ENCODE measurements at places on chromosomes 7 and 10.

- DNase-seq, result no peak
Observed at GRCh38 chr10:114025611-114026130, 18.0 kb upstream of the ADRB1 start.

- DNase-seq, result no peak
Observed at GRCh38 chr7:84548366-84549365, 354.1 kb upstream of the SEMA3A start.

- no peak for DNase-seq
Observed at GRCh38 chr7:134450294-134451000, 8.5 kb downstream of the AKR1B1 start.

- DNase-seq, result no peak
Observed at GRCh38 chr7:151432658-151433521, 7.1 kb downstream of the CRYGN start.

DNA sequence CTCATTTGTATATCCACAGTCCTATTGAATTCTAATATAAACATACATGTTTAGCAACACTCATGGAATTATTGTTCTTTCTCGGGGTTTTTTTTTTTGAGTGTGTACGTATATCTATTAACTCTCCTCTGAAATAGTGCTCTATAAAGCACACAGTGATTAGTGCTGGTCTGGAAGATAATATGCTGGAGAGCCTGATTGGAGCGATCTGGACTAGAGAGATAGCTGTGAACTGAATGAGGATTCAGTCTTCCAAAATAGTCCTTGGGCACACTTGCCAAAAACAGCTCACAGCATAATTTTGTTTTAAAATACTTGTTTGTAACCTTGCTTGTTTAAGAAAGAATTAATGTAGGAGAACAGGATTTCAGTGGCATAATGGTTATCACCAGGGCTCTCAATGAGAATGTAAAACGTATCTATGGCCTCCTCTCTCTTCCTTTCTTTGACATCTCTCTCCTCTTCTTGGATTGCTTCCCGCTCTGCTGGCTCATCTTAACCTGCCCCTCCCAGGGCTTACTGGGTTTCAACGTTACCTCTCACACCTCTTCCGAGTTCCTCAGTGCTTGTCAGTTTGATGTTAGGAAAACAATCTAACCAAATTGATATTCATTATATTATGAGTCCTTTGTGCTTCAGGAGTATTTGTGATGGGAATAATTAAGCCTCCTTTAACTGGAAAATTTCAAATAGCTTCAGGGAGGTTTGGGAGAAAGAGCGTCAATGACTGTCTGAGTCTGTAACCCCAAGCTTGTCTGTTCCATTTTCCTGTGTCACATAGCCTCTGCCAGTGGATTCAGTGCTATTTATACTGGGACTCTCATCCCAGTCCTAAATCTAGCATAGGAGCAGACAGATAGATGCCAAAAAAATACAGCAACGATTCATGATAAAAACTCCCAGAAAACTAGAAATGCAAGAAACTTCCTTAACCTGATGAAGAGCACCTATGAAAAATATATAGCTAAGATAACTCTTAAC lies 16.2 kb upstream of the AGK start:
- no peak for DNase-seq

DNA sequence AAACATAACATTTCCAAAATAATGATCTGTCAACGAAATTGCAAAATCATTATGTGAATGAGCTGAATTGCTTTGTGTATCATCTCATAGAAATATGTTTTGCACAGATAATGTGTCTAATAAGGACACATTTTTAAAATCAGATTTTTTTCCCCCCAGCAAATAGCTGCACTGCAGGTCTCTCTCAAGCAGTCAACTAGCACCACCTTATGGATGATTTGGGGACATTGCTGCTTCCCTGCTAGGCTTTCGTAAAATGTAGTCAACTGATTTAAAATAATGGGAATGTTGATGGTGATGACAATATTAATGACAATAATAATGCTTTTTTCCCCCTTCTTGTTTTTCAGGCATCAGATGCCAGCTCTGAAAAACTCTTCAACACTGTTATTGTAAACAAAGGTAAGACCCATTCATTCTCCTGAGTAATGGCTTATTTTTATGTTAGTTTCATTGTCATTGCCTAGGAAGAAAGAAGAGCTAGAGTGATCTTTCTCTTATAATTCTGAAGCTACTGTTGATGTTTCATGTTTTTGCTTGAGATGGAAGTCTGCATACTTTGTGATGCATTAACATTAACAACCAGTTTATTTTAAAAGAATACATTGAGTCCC lies 433.6 kb upstream of the GALNT17 start:
- peak; percentile 72 for DNase-seq

- no peak for DNase-seq
Observed at GRCh38 chr7:130490888-130491804, 739 bp upstream of the MEST start.

DNA sequence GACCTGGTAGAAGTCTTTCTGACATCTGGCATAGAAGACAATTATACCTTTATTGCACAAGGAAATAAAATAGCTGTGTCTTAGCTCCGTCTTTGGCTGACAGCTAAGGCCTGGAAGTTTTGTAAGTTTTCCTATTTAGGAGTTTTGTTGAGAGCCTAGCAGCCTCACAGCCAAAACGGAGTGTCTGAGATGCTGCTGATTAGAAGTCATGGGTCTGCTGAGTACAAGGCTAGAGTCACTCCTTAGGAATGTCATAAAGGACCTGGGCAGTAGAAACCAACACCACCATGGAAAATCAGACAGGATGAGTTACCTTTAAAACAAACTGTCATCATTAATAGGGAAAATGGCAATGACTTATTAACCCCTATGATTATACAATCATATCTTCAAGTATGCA lies 442.5 kb downstream of the KCNMA1 start:
- DNase-seq, result no peak

- no peak for DNase-seq
Observed at GRCh38 chr10:48948470-48949037, 8.9 kb upstream of the LRRC18 start.

GRCh38 chr7:46007194-46007593 lies 86.1 kb upstream of the IGFBP3 start:
- DNase-seq, result no peak

GRCh38 chr10:78576276-78576675 lies 492.5 kb upstream of the ZMIZ1 start:
- no peak for DNase-seq

GRCh38 chr7:73427902-73428787 lies 5.4 kb upstream of the FZD9 start:
- no peak for DNase-seq

DNA sequence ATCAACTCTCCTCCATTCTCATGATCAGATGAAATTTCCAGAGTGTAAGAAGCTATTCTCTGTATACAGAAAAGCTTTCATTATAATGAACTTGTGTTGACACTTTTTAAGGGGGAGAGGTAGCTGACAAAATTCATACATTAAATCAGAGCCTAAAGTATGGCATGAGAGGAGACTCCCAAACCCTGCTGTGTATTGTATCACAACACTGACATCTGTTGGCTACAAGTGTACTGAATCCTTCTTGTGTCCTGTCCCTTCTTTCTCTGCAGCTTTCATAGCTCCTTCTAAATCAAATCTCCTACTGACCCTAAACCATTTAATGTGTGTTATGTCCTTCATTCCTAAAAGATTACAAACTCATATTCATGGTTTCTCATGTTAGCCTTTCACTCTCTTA lies 70.9 kb downstream of the GCC1 start:
- DNase-seq, result peak; percentile 52

DNA sequence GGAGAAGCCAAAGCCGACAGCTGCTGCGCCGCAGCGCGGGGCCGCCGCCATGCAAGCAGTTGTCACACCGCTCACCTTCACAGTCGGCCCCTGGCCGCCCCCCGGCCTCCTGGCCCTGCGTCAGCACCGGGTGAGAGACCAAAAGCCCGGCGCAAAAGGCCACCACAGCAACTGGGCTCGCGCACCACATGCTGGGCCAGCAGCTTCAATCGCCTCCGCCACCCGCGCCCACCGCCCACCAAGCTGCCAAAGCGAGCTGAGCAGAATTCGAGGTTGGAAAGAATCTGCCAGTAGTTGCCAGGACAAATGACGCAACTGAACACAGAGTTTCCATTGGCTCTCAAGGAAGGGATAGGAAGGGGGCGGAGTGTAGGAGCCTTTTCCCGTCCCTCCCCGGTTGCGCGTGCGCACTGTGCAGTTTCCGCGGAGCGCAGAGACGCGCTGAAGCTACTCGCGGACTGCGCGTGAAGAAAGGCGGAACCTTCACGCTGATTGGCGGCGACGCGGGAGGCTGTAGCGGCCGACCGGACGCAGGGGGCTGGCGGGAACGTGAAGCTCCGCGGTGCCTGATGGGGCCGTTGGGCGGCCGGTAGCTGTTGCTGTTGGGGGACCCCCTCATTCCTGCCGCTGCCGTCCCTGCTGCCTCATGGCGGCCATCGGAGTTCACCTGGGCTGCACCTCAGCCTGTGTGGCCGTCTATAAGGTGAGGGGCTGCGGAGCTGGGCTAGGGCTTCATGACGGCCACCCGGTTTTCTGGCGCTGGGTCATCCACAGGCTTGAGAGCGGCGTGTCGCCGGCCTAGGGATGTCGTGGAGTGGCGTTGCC lies at the start of the genes CDNF, HSPA14 and MSANTD7:
CDNF (minus strand) TSS at position 281 of the 825 bp plus-strand sequence; CDS start at position 190, 91 bp downstream.
HSPA14 (plus strand) TSS at position 550 of the 825 bp plus-strand sequence; CDS start at position 647, 97 bp downstream.
MSANTD7 (plus strand) TSS at position 550 of the 825 bp plus-strand sequence. CDS start 3,979 bp downstream, outside the sequence.
- DNase-seq, result peak; percentile 93

- no peak for DNase-seq
Observed at GRCh38 chr7:66239467-66239856, 34.3 kb downstream of the TPST1 start.

GRCh38 chr7:113128031-113128430 lies 9.7 kb upstream of the SMIM30 start:
- DNase-seq, result no peak

GRCh38 chr7:36765605-36766004 lies 41.3 kb upstream of the AOAH start:
- no peak for DNase-seq

DNA sequence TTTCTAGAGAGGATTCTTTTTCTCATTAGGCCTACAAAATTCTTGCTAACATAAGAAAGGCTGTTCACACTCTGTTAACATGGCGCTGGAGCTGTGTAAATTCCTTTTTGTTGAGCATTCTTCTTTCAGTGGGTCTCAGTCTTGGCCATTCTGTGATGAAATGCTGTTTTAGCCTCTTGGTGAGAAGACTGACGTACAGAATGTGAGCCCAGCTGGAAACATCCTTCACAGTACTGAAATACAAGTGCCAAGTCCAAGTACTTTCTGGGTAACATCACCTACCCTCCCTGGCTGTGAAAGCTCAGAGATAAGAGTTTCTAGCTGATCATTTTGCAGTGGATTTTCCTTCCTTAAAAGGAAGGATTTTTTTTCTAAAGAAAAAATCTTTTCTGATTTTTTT lies 231.8 kb downstream of the AHR start:
- no peak for DNase-seq

- no peak for DNase-seq
Observed at GRCh38 chr10:114491933-114492332, 87.6 kb upstream of the AFAP1L2 start.

- no peak for DNase-seq
Observed at GRCh38 chr10:14686356-14686755, 88.3 kb downstream of the FAM107B start.

DNA sequence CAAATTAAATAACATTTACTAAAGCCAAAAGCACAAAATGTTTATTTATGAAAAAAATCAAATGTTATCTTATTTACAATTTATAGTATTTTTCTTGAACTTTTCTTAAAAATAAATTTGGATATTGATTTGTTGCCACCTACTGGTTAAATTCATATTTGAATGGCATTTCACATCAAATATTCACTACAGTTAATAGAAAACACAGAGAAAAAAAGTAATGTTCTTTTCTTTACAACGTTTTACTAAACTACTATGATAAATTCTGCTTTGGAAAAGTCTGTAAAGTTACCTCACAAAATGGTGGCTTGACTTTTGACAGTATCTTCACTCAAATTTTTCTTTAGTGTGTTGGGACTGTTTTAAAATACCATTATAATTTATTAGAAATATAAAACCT lies 52.7 kb downstream of the SRPK2 start:
- no peak for DNase-seq

DNA sequence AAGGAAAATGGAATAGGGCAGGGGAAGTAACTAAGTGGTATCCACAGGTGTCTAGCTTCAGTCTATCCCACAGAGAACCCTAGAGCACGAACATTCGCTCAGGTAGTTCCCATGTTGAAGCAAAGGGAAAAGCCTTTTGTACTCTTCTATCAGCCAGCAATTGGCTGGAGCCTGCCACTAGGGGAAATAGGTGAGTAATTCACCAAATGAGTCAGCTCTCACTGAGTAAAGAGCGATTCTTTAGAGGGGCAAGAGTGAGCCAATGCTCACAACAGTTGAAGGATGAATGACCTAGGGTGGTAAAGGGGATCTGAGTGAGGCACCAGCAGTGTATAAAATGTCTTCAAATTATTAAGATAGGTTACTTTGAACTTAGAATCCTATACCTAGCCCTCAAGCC lies 94.1 kb upstream of the ZNF800 start:
- no peak for DNase-seq

GRCh38 chr10:95236068-95236903 lies 42.2 kb downstream of the ACSM6 start:
- no peak for DNase-seq

GRCh38 chr10:127322286-127322685 lies 125.9 kb upstream of the INSYN2A start:
- no peak for DNase-seq

DNA sequence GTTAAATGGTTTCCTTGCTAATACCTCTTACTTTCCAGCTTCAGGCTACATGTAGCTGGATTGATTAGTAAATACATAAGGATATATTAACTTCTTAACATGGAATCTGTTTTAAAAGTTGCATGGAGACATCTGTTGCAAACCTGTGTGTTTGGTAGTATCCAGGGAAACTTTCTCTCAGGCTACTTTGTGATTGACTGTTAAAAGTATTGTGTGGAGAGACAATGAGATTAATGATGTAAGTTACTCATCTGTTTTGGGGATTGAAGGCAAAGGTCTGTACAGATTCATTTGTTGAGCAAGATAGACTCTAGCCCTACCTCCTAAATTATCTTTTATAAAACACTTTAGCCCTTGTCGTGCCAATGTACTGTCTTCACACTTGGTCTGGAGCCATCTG lies 6.6 kb downstream of the CREB5 start:
- no peak for DNase-seq

DNA sequence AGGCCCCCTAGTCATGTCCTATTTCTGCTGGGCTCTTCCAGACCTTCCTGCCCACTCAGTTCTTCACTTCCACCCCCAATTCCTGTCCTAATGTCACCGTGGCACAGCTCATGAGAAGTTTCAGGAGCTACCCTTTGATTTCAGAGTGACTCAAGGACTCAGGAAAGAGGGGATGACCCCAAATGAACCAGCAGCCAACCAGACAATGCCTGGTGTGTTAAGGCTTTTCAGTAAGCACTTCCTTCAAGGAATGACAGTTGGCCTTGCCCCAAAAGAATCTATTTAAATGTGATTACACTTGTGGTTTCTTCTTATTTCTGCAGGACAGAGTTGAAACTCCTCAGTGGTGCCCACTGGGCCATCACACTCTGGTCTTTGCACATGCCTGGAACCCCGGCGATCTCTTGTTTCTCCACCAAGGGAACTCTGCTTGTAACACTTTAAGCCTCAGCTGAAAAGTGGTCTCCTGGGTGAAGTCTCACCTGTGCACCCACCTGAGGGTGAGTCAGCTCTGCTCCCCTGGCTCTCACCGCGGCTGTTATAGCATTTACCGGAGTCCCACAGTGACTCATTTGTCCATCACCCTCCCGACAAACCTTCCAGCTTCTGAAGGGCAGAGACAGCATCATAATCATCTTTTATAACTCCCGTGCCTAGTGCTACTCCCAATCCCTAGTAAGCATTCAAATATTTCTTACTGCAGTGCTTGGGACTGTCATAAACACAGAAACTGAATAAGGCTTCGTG lies 123.0 kb upstream of the SVIL start:
- DNase-seq, result no peak
